Renal pelvis (tissue), 12 donors: ENCODE measurements at places on chromosomes 4 and X. TPM values are rescaled to one million over a fixed set of nuclear protein-coding genes. Genes with fewer than 3 reads are reported as not detected.

- no peak for DNase-seq
Observed at GRCh38 chr4:1972414-1972813, 36.4 kb downstream of the NELFA start.

- no peak for DNase-seq
Observed at GRCh38 chr4:153260553-153261300, 56.5 kb downstream of the TRIM2 start.

GRCh38 chr4:13750594-13750993 is 123.1 kb upstream of the BOD1L1 start:
- DNase-seq: no peak

DNA sequence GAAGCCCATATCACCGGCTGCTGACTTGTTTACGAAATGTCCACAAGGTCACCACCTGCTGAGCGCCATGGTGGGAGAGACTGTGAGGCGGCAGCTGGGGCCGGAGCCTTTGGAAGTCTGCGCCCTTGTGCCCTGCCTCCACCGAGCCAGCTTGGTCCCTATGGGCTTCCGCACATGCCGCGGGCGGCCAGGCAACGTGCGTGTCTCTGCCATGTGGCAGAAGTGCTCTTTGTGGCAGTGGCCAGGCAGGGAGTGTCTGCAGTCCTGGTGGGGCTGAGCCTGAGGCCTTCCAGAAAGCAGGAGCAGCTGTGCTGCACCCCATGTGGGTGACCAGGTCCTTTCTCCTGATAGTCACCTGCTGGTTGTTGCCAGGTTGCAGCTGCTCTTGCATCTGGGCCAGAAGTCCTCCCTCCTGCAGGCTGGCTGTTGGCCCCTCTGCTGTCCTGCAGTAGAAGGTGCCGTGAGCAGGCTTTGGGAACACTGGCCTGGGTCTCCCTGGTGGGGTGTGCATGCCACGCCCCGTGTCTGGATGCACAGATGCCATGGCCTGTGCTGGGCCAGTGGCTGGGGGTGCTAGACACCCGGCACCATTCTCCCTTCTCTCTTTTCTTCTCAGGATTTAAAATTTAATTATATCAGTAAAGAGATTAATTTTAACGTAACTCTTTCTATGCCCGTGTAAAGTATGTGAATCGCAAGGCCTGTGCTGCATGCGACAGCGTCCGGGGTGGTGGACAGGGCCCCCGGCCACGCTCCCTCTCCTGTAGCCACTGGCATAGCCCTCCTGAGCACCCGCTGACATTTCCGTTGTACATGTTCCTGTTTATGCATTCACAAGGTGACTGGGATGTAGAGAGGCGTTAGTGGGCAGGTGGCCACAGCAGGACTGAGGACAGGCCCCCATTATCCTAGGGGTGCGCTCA is 8.7 kb upstream of the MSANTD1 start:
- no peak for DNase-seq

GRCh38 chrX:115616943-115617563 is 56.1 kb downstream of the PLS3 start:
- no peak for DNase-seq

- DNase-seq: no peak
Observed at GRCh38 chr4:2546286-2546823, 9.9 kb downstream of the FAM193A start.

DNA sequence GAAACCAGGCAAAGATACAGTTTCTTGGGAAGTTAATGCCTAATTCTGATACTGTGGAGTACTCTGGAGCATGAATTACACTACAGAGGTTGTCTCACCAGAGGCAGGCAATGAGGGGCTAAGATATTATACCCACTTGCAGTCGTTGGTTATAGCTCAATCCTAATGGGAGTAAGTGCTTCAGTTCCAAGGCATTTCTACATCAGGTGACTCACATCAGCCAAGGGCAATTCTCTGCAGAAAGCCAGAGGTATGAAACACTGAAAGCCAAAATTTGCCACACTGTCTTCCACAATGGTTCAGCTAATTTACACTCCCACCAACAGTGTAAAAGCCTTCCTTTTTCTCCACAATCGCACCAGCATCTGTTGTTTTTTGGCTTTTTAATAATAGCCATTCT is 174.0 kb upstream of the IL15 start:
- DNase-seq: no peak

TMEM184C gene
- polyA plus RNA-seq: 44.7 TPM

WWC2 gene
- polyA plus RNA-seq: 73.6 TPM

FRMD7 gene
- polyA plus RNA-seq: 1.6 TPM
